Effector CD4-positive, alpha-beta T cell (primary cell): ENCODE measurements at places on chromosomes 16 and 17.

GRCh38 chr16:4233431-4233830 is 8.4 kb downstream of the SRL start:
- DNase-seq, result no peak

DNA sequence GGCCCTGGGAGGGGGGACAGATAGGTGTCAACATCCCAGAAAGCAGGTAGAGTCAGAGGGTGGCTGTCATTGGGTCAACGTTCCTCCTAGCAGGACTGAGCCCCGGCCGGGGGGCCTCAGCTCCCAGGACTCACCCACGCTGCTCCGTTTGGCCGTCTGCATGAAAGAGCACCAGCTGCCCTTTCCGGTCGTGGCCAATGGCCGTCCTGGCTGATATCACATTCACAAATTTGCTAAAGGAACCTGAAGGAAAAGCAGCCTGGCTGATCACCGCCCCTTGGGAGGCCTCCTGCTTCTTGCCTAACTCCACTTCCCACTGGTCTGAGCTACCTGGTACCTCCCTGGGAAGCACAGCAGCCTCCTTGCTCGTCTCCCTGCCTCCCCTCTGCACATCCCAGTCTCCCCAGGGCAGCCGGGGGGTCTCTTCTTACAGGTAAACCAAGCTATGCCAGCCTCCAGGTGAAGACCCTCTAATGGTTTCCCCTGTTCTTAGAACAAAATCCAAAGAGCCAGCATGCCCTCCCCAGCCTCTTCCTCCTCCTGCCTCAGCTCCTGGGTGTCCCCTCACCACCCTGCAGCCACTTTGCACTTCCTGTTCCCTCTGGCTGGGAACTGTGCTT is 3.4 kb downstream of the NAGPA start:
- no peak for DNase-seq

GRCh38 chr17:34201767-34202166 is 53.3 kb upstream of the CCL2 start:
- no peak for DNase-seq

DNA sequence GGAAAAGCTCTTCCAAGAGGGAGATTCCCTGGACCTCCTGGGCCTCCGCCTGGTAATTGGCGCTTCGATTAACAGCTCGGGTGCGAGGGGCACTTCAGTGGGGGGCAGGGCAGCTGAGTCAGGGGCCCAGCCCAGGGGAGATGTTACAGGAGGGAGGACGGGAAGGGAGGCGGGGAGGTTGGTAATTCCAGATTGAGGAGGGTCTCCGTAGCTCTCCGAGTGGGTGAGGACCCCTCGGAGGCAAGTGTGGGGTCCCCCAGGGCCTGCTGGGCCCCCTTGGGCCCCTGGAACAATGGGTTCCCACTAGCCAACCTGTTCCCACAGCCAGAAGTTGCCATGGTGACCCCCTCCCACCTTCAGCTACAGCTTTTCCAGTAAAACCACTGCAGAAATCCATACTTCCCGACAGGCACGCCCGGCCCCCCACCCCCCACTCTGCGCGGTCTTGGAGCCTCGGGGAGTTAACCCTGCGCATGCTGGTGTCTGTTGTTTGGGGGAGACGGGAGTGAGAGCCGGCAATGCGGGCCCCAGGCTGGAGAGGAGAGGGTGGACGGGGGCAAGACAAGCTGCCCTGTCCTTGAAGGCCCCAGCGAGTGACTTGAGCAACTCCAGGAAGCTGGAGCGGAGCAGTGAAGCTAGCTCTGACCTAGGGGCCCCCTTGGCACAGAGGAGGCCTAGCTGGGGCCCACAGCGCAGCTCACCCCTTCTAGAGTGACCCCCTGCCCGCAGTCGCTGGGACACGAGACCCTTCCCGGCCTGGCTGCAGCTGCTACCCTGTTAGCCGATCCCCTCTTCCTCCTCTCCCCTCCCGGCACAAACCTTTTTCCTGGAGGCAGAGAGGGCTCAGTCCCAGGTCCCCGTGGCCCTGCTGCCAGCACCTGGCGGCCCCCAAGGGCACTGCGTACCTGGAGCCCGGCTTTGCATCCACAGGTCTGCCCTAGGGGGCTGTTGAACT is 37.8 kb downstream of the TMEM235 start:
- no peak for DNase-seq

- DNase-seq, result peak; percentile 50
These were observed 23.6 kb downstream of the SEZ6 start for GRCh38 chr17:28982131-28982793.

DNA sequence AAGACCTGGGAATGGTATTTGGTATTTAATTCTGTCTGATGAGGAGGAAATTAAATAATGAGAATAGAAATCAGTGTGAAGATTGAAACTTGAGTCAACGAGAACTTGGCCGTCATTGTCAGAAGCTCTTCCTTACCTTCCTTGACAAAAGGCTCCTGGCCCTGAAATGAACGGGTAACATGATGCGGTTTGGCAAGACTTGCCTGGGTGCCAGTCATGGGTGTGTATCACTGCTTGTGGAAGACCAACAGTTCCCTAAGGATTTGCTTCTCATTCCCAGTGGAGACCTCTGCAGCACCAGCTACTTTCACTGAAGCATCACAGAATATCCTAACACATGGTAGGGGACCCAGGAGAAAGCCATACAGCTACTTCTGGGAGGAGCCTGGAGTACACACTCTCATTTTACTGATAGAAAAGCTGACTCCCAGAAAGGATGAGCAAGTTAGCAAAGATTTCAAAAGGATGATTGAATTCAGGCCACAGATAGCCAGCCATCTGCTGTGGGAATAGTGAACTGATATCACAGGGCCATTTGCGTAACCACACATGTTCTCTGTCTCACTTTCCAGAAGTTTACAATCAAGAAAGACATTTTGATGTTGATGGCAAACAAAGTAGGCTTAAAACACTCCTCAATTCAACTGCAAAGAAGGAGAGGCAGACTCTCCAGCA is 258.1 kb upstream of the SALL1 start:
- no peak for DNase-seq

- no peak for DNase-seq
These were observed 106.2 kb downstream of the BRIP1 start for GRCh38 chr17:61757168-61757567.

GRCh38 chr16:6483469-6484033 is 849.1 kb upstream of the RBFOX1 start:
- no peak for DNase-seq

DNA sequence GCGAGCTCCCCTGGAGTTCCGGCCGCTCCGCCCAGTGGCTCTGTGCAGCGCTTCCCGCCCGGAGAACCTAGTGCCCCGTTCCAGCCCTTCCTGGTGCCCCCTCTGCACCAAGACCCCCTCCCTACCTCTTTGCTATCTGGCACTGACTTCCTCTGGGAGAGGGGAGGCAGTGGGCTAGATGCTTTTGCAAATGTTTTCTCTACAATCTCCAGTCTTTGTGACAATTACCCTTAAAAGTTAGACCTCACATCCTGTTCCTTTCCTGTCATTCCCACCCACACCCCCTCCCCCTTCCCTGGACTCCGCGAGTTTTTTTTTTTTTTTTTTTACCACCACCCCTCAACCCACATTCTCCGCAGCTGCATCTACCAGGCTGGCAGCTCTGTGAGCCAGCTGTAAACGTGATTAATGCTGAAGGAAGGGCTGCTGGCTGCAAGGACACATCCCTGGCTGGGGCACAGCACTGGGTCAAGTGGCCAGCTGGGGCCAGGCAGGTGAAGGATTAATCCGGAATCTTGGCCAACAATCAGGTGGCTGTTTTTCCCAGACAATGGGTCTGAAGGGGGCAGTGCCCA is 101.5 kb downstream of the MGAT5B start:
- DNase-seq, result no peak

- DNase-seq, result no peak
These were observed 112.3 kb upstream of the PMFBP1 start for GRCh38 chr16:72284042-72284789.

- DNase-seq, result no peak
These were observed 88.2 kb downstream of the TBC1D16 start for GRCh38 chr17:79947351-79948031.

DNA sequence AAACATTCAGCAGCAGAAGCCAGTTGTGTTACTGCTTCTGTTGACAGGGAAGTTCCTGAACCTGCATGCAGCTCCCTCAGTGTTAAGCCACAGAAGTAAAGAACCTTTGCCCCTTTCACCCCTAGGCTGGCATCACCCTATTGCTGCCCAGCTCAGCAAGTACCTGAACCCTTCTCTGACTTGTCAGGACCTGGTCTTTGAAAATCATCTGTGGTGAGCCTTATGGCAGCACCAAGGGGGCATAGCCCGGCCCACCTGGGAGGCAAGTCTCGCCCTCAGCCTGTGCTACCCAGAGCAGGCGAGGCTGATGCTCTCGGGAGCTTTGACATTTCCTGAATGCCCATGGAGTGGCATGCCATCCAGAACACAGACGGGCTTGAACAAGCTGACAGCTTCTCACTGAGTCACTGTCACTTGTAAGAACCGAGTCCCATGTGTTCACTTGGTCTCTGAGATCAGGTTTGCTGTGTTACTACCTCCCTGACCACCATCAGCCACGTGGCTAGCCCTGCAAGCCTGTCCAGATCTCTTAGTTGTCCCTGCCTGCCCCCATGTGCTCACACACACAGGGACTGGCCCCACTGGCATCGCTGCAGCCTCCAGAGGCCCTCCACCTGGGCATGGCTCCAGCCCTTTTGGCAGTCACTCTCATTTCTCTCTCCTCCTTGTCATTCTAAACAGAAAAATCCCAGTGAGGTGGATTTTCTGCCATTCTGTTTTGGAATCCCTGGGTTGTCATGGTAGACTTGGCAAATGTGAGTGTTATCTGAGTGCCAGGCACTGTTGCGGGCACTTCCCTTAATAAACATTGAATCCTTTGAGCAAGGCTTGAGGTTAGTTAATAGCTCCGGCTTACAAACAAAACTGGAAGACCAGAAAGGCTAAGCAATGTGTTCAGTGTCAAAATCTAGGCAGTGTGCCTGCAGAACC is 2.9 kb upstream of the CARMIL2 start:
- no peak for DNase-seq

GRCh38 chr17:57861790-57862693 is 12.2 kb upstream of the MRPS23 start:
- no peak for DNase-seq

DNA sequence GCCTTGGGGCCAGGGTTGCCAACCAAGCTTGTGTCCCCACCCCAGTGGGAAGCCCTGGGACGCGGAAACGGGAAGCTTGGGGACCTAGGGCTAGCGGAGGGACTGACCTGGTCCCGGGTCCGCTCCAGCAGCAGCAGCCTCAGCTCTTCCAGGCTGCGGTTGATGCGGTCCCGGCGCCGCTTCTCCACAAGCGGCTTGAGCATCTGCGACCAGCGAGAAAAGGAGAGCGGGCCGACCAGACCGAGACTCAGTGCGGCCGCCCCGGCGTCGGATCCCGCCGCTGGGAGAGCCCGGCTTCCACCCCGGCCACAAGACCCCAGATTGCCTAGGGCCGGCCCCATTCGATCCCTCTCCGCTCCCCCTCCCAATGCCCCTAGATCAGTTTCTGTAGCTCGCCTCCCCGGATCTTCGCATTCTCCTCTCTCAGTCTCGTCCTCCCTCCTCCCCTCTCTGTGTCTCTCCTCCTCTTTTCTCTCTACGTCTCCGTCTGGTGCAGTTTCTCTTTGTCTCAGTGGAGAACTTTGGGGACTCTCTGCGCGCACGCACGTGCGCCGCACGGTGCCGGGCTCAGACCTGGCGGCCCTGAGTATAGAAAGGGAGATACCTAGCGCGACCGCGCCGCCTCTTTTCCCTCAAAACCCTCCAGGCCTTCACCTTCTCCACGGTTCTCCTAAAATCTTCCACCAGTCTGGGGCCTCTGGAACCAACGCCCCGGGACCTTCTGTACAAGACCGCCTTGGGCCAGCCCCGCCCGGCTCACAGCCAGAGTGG is 797 bp downstream of the HES7 start:
- DNase-seq, result peak; percentile 24

DNA sequence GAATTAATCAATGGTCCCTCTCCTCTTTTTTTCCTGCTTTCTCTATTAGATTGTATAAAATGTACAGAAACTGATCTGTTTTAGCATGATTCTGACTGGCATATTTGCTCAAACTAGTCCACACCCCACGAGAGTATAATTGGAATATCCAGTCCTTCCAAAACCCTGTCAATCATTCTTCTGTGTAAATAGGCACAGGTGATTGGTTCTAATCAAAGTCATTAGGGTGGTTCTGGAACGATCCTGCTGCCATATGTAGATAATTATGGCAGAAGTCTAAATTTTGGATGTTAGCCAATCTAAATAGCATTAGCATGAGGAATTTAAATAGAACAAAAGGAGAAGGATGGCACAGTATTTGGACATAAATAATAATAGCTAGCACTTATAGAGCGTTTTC is 165.7 kb downstream of the SHISA6 start:
- DNase-seq, result no peak
